ENCODE measurements at places on chromosomes 7 and 10.
A peak's percentile ranks its signal among the peaks of the same experiment; 100 is the strongest.

- no peak for DNase-seq
Measured at GRCh38 chr10:44662051-44662450, 249.1 kb upstream of the TMEM72 start.

- peak; percentile 88 for DNase-seq
Measured at GRCh38 chr10:78972947-78973900, 95.5 kb upstream of the ZMIZ1 start.

GRCh38 chr7:147952918-147953317 lies 637.6 kb upstream of the C7orf33 start:
- DNase-seq, result no peak

- no peak for DNase-seq
Measured at GRCh38 chr10:130045091-130045652, 65.5 kb downstream of the C10orf143 start.

DNA sequence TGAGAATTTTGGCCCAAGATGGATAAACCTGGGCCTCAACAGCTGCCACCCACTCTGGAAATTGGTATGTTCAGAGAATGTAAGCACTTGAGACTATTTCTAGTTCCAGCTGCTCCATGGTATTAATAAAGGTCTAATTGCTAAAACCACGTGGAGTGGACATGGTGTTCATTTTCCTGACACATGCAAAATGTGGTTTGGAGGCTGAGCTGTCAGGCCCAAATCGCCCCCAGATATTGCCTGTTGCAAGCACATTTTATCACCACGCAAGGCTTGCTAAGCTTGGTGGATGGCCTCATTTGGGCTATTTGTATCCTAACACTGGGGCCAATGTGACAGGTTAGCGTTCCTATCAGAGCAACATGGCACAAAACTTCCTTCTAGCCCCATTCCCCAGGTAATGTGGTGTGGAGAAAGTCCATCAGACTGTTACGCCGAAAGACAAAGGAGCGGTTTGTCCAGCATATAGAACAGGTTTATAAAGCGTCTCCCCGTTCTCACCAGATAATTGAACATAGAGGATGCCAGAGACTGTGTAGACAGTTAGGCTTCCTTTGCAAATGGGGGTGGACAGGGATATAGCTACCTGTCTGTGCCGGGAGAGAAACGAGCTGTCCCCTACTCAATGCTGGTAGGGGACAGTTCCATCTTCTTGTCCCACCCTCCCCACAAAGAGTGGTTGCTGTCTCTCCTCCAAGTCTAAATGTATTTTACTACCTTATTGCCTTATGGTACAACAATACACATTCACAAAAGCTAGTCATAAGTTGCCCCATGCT lies 78.0 kb upstream of the ANKRD1 start:
- DNase-seq, result no peak

- DNase-seq, result no peak
Measured at GRCh38 chr7:142668495-142668894, 80.8 kb upstream of the PRSS1 start.

DNA sequence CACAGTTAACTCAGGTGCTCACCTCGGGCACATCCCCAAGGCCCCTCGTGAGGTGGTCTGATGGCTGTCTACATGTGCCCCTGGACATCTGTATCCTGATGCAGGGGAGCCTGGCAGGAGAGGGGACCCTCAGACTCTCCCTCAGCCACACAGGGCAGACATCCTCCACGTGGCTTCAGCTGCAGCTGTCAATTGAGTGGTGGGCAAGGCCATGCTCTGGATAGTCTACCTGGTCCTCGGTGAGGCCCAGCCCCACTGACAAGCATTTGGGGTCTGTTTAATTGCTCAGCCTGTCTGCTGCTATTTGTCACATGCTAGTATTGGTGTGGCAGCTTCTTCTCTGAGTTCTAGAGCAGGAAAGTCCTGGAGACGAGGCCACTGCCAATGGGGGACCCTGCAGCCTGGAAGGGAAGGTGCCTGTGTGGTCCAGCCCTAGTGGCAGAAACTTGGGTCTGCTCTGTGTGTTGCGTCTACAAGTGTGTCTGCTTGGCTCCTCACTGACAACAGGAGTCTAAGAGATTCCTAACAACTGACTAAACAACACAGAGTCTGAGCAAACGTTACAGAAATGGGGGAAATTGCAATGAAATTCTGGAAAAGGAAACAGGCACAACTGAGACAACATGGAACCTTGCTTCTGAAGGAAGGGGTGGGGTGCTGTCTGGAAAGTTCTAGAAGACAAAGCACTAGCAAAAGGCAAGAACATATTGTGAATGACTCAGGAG lies 59.3 kb upstream of the IGFBP3 start:
- peak; percentile 76 for DNase-seq

DNA sequence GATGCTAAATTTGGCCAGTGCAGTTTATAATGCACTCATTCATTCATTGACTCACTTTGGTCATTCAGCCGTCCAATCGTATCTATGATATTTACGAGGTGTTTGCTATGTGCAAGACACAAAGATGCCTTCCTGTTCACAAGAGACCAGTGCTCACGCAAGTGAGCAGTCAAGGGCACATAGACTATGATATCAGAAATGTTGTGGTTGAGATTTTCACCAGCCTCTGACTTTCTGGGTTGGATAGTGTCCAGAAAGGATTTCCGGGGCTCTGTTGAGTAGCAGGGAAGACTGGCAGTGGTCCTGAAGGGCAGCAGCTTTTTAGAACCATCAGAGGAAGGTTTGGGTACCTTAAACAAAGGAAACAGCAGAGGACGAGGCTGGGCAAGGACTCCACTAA lies 191.8 kb downstream of the GALNT17 start:
- DNase-seq, result no peak

- DNase-seq, result no peak
Measured at GRCh38 chr10:112643600-112644264, 196.7 kb downstream of the VTI1A start.

DNA sequence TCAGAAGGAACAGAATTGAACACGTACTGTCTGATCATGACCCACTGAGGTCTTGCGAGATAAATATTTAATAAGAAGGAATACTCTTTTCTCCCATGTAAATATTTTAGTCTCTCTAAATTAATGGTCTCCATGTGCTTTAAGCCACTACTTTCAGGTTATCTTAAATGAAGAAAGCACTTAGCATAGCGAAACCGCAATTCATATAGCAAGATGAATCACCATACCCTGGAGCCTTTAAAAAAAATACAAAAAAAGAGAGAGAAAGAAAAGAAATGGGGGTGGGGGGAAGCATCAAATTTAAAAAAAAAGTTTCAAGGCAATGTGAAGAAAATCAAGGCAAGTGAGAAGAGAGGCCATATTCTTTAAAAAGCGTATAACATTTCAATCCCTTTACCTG lies 82.5 kb downstream of the CTTNBP2 start:
- no peak for DNase-seq

DNA sequence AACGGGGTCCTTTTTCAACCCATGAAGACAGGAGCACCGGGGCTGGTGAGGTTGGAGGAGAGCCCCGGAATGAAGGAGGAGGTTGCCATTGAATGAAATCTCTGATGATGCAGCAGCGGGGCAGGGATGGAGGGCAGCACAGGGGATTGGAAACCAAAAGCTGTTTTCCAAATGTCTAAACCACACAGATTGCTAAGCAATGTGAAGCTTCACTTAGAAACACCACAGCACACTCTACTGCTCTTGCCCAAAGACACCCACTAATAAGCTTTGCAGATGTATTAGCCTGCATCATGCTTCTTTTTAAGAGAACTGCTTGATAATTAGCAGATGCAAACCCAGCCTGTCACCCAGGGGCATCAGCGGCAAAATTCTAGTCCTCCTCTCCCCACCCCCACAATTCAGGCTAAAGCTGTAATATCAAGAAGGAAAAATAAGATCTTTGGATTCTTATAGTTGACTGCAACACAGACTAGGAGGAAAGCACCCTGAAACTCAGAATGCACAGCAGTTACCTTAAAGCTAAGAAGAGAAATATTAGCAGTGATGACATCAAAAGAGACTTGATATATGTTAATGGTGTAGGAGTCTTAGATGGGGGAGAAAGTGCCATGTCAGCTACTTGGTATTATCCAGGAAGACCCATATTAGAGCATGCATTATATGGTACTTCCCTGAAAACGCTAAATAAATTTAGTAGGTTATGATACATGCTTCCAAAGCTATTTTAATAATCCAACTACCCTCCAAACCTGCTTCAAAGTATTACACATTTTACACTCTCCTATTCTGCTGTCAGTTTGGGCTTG lies 666.7 kb downstream of the KCNMA1 start:
- DNase-seq, result no peak

DNA sequence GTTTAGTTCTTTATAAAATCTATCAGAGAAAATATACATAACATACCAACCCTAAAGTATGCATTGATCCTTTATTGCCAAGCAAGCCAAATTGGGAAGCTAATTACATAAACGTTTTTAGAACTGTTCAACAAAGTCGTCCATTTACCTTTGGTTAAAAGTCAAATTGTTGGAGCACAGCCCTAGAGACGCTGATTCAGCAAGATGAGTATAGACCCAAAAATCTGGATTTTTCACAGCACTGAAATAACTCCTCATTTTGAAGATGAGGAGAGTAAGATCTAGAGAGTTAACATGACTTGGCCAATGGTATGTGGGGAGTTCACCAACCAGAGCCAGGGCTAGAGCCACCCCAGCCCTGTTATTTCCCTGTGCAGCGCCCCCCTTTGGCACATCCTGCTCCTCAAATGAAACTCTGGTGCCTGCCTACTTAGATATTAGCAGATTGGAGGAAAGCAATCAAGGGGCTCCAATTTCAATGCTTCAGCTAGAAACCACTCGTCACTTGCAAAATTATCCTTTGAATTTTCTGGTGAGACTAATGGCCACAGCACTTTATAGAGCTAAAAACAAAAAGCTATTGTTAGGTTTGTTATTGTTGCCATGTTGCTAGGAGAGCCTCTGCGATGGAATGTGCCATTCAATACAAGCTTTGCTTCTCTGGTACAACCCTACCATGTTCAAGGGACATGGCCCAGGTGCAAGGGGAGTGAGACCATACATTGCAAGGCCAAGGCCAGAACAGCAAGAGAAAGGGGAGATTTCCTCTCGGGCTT lies 132.6 kb upstream of the ZEB1 start:
- DNase-seq, result no peak

- DNase-seq, result no peak
Measured at GRCh38 chr10:122558452-122558851, 2.1 kb upstream of the DMBT1 start.

DNA sequence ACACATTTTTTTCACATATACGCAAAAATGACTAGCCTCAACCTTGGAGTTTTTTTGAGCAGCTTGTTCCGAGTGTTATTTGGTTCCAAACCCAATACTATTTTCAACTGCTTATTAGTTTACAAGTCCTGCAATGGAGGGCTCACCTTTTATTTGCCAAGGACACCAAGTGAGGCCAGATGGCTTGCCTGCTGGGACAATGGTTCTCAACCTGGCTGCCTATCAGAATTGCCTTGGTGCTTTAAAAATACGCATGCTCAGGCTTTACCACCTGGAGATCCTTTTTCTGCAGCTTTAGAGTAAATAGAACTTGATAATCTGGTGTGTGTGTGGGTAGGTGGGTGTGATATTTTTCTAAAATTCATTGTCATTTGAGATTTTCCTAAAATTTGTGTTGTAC lies 276.8 kb downstream of the MTERF1 start:
- DNase-seq, result no peak

DNA sequence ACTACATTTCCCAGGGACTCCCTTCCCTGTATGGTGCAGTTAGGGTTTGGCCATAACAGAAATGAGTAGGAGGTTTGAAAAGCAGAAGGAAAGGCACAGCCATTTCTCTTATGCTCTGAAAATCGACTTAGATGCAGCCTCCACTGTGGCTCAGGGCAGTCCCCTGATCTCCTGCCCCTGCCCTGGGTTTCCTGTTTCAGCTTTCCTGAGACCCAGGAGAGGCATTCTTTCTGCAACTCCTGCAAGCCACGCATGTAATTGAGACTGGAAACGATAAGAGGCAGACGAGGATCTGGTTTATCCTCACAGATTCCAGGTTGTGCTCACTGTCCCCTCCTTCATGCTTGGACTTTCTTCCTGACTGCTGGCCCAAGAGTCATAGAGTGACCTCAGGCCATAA lies 461.2 kb upstream of the VSTM2A start:
- no peak for DNase-seq

GRCh38 chr10:103683851-103684250 lies 171.5 kb downstream of the SH3PXD2A start:
- no peak for DNase-seq

- no peak for DNase-seq
Measured at GRCh38 chr7:154879629-154880028, 123.3 kb downstream of the PAXIP1 start.

GRCh38 chr10:87930934-87931835 lies 67.8 kb downstream of the PTEN start:
- no peak for DNase-seq

GRCh38 chr7:128112781-128113221 lies 81.6 kb upstream of the LRRC4 start:
- DNase-seq, result no peak

DNA sequence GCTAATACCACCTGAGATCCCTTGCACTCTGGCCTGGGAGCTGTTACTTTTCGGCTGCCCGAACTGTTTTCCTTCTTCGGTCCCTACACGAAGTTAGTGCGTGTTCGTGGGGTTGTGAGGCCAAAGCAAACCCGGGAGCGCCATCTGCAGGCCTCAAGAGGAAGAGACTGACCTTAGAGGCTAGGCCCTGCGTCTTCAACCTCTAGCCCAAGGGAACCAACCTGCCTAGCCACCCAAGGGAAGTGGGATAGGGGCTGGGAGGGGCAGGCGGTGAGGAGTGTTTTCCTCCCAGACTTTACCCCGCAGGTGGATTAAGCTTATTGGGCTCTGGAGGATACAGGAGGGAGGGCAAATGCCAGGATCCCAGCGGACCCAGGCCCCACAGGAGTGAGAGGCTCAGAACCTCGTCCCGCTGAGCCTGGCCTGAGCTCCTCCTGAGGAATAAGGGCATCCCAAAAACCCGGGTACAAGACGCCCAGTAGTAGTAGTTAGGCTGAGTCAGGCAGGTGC lies 1.7 kb upstream of the PAX2 start:
- no peak for DNase-seq

- DNase-seq, result peak; percentile 29
Measured at GRCh38 chr10:78028438-78029268, 662 bp downstream of the POLR3A start.

DNA sequence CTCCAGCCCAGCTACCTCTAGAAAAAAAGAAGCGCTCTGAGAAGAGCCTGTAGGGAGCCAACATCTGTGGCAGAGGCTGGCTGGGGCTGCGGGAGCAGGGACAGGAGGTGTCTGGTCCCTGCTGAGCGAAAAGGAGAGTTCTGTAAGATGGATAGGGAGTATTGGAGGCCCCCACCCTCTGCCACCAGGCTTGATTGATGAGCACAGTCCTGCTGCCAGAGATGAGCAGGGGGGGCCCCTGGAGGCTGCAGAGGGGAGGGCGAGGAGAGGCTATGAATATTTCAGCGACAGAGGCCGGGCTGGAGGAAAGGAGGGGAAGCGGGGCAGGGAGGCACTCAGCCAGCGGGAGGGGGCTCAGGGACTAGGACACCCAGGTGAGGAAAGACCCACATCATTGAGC lies 44.5 kb upstream of the HSPB1 start:
- no peak for DNase-seq

- DNase-seq, result no peak
Measured at GRCh38 chr7:120502132-120502531, 229.2 kb downstream of the KCND2 start.

DNA sequence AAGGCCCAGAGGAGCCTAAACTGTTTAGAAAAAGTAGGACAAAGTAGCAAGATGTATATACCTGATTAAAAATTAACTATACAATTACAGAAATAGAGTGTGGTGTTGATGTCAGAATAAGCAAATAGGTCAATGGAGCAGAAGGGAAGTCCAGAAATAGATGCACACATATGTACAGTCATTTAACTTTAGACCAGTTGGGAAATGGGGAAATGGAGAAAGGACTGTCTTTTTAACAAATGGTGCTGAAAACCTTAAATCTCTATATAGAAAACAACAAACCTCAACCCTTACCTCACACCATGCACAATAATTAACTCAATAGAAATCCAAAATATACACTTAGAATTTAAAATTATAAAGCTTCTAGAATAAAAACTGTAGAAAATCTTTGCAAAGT lies 72.2 kb downstream of the CH25H start:
- no peak for DNase-seq
